Kasumi-1 (cell line): ENCODE measurements at places on chromosomes 7 and 10.

DNA sequence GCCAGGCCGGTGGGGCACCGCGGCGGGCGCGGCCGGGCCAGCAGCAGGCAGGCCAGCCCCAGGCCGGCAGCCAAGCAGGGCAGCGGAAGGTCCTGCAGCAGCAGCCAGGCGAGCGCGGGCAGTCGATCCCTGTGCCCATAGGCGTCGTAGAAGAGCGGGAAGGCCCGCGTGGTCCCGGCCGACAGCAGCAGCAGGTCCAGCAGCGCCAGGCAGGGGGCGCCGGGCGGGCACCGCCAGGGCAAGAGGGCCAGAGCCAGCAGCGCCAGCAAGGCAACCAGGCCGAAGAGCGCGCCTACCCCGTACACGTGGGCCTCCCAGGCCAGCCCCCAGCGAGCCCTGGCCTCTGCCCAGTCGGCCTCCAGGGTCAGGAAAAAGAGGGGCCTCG lies 8.4 kb upstream of the RBM28 start:
- DNase-seq: no peak

GRCh38 chr7:123289200-123289599 lies 89.4 kb upstream of the SLC13A1 start:
- DNase-seq: no peak

GRCh38 chr10:50579491-50580261 lies 44.1 kb downstream of the SGMS1 start:
- DNase-seq: no peak

GRCh38 chr10:80452640-80453039 lies 1.5 kb upstream of the TSPAN14 start:
- DNase-seq: no peak

- no peak for DNase-seq
Observed at GRCh38 chr7:105578496-105578895, 2.8 kb downstream of the EFCAB10 start.

GRCh38 chr10:25952857-25953256 lies 18.8 kb downstream of the MYO3A start:
- DNase-seq: no peak

- no peak for DNase-seq
Observed at GRCh38 chr10:28845009-28845682, 167.8 kb downstream of the BAMBI start.

DNA sequence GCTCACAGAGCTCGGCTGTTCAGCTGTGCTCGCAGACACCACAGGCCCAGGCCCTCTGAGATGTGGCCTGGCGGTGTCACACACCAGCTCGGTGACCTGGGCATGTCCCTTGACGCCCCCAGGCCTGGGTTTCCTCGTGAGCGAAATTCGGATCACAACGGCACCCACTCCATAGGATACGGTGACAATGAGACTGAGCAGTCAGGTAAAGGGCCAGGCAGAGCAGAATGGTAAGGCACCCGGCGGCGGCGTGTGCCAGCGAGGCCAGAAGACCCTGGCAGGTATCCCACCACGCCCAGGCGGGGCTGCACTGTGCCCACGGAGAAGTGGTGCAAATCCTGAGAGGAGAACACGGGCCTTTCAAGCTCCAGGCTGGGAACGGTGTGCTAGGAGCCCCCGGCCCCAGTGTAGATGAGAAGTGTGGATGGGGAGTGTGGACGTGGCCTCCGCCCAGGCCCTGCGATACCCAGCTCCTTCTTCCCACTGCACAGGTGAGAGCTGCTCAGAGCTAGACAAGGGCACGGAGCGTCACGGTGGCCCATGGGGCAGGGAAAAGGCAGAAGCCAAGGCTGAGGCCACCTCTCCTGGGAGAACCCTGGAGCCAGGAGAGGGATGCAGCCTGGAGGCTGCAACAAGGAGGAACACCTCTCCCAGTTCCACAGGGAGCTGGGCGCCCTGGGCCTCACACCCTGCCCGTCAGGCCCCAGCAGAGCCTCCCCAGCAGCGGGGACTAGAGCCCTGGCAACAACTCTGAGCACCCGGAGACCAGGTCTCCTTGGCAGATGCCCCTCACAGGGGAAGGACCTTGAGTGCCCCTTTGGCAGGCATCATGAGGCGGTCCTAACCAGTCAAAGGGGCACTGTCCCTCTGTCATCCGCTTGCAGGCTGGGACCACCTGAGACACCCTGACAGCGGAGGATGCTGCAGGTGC lies 219.1 kb downstream of the MAD1L1 start:
- no peak for DNase-seq
